Frontal cortex (tissue), 4 donors: ENCODE measurements at places on chromosomes 12 and 14. TPM values are rescaled to one million over a fixed set of nuclear protein-coding genes. Genes with fewer than 3 reads are reported as not detected.

- no peak for DNase-seq
Observed at GRCh38 chr14:64970041-64970440, 2.1 kb downstream of the RAB15 start.

DNA sequence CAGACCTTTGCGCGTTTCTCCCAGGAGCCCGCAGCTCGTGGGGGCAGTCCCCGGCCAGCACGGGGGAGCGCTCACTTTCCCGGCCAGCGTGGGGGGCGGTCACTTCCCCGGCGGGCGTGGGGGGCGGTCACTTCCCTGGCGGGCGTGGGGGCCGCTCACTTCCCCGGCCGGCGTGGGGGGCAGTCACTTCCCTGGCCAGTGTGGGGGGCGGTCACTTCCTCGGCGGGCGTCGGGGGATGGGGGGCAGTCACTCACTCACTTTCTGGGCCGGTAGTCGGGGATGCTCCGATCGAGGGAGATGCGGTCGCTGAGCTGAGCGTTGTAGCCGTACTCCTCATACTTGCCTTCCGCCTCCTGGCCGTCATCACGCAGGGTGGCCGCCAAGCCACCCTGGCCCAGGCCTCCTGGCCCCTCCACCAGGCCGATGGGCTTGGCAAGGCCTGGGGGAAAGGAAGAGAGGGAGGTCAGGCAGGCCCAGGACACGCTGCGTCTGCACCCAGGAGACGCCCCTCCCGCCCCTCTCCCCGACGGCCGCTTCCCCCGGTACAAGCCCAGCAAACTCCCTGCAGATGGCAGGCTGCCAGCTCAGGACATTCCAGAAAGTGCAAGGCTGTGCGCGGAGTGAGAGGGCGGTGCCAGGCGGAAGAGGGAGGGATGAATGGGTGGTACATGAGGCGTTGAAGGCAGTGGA lies 43.3 kb downstream of the GALNT9 start:
- no peak for DNase-seq

DNA sequence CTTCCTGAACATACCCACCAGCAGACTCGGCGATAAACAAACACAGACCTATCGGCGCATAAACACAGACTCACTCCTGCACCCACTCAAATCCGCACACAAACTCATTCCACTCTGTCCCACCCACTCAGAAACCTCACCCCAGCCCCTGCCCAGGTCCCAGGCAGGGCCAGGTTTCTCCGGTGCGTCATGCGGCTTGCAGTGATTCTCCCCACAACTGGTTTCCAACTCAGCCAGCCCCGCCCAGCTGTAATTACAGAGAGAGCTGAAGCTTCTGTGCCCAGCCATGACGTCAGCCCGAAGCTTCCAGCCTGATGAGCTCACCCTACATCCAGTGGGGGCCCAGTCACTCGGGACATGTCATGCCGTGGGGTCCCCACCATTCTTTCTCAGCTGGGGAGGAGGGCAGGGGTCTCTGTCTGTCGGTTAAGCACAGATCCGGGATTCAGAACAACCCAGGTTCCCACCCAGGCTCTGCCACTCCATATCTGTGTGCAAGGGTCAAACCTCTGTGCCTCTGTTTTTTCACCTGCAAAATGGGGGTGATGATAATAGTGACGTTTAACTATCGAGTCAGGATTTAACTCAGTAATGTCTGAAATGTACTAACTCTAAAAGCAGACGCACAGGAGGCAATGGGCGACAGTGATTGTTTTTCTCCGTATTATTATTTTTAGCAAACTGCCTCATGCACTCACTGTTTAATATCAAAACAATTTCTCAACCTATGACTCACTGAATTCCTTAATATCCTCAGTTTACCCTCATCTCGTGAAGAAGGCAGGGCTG lies 2.3 kb upstream of the HSPB8 start:
- DNase-seq, result peak; percentile 51

GRCh38 chr12:120455302-120455701 lies 9.1 kb downstream of the GATC start:
- no peak for DNase-seq

TMEM233 gene
- total RNA-seq, result under 0.01 TPM

GRCh38 chr14:29486132-29486531 lies 441.5 kb downstream of the PRKD1 start:
- no peak for DNase-seq

DNA sequence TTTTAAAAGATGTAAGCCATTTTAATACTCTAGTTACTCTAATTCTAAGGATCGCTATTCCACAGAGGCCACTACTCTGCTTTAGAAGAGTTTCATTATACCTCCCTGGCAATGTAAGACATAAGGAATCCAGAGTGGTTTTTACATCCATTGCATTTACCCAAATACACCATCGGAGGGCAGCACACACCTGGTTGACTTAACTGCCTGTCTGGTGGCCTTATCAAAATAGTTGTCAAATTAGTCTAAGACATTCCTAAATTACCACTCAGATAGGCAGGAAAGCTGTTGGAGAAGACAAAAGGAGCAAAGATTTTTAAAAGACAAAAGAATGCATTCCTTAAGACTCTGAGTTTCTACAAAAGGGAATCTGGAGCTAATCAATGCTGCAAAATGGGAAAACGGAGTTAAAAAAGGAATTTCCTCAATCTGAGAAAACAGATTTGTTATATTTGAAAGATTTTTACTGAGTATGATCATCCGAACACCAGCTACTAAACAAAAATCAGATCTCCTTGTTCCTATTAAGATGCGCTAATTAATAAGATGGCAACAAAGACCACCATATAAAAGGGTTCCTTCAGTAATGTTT lies 33.8 kb upstream of the FGD4 start:
- DNase-seq, result no peak

DNA sequence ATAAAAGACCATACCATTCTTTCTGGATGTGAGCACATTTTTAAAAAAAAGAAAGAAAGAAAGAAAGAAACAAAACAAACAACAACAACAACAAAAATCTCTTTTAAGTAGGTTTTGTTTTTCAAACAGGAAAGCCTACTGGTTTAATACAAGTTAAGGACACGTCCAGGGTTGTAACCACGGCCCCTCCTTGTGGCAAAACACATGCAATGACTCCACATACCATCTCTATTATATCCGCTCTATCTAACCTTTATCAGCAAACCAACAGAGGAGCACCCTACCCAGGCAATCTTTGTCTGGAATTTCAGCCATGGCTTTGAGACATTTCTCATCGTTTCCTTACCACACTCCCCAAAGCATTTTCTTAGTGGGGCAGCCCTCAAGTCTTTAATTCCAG lies 360.5 kb upstream of the TMPO start:
- no peak for DNase-seq

GRCh38 chr12:89980236-89980635 lies 271.6 kb upstream of the ATP2B1 start:
- no peak for DNase-seq

GRCh38 chr12:78157199-78157598 lies 326.5 kb downstream of the NAV3 start:
- no peak for DNase-seq

RHEBL1 gene
- 1.2 TPM for total RNA-seq

GRCh38 chr14:38254571-38255407 lies 1.1 kb downstream of the CLEC14A start:
- DNase-seq, result no peak

DNA sequence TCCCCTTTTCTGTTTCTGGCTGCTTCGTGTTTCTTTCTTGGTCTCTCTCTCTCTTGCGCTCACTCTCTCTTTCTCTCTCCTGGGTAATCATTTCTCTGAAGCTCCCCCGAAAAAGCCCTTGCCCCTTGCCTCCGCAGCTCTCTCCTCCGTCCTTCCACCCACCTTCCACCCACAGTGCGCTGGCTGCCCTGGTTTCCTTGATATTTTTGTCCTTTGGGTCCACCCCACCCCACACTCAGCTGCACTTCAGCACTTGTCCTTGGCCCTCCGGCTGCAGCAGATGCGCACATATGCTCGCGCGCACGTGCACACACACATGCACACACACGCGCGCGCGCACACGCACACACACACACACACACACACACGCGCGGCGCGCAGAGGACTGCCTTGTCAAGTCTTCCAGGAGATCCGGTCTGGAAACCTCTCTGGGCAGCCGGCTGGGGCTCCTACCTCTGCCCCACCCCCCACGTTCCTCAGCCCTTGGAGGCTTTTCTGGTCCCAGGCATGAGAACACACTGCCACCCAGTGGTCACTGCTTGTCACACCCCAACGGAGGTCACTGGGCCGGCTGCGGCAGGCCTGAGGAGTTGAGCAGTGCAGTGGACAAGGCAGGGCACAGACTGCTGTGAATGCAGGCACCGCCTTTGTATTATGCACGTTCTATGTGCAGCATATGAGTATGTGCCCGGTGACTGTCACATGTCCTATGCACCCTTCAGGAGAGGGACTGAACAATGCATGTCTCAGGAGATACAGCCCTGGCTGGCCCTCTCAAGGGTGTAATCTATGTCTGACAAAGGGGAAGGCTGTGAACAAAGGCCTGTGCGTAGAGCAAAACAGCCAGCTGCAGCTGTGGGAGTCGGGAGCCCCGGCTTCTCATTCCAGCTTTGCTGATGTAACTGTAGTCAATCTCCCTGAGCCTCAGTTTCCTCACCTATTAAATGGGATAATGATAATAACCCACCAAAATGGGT lies 6.5 kb downstream of the LAG3 start:
- DNase-seq, result peak; percentile 74

SLC24A4 gene
- total RNA-seq, result 0.41 TPM

DNA sequence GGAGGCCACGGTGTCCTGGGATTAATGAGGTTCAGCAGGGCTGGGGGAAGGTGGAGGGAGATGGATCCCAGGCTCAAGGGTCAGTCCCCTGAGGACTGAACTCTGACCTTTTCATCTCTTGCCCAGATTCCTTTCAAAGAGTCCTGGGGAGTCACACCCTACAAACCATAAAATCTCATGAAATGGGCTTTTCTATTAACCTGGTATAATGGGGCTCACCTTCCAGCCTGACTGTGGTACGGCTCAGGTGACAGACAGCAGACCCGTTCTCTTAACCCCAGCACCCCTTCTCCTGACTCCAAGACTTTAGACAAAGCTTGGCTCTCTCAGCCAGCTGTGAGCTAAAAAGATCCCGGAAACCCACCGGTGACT lies 268.2 kb downstream of the ADGRD1 start:
- DNase-seq, result no peak

GRCh38 chr12:28872654-28873268 lies 276.3 kb upstream of the FAR2 start:
- no peak for DNase-seq

GRCh38 chr12:57498132-57498502 lies 10.2 kb downstream of the MARS1 start:
- DNase-seq, result no peak

GRCh38 chr12:4086481-4086880 lies 187.1 kb upstream of the CCND2 start:
- DNase-seq, result no peak

- DNase-seq, result no peak
Observed at GRCh38 chr12:116717466-116718437, 20.1 kb downstream of the SPRING1 start.

DNA sequence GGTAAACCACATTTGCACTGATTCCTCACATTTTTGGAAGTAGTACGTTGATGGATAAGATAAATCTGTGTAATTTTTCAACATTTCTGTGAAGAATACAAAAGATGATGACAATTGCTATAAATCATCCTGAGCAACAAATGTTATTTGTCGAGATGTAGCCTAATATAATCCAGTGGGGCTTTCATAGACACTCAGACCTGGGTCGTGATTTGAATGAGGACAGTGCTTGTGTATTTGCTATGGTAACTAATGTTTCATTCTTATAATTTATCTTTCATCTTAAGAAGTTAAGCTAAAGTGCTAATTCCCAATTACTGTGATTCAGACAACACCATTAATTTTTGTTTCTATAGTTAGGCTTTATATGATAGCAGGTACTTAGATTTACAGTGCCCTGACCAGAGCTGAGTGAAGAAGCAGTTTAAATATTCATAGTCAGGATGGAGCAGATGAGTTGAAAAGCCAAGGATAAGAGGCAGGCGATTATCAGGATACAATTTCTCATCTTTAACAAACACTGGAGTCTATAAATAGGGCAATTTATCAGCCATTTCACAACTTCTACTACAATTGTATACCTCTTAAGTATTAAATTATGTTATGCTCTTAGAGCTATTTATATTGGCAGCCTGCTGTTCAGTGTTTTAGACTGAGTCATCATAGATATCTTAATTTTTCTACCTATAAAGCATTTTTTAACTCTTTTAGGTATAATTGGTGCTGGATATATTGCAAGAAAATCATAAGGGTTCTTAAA lies 359.9 kb downstream of the TRHDE start:
- DNase-seq, result no peak

PCBP2 gene
- total RNA-seq, result 157 TPM

- DNase-seq, result no peak
Observed at GRCh38 chr14:30118992-30119640, 191.5 kb upstream of the PRKD1 start.

- no peak for DNase-seq
Observed at GRCh38 chr12:4701395-4702190, 18.6 kb upstream of the GALNT8 start.

DNA sequence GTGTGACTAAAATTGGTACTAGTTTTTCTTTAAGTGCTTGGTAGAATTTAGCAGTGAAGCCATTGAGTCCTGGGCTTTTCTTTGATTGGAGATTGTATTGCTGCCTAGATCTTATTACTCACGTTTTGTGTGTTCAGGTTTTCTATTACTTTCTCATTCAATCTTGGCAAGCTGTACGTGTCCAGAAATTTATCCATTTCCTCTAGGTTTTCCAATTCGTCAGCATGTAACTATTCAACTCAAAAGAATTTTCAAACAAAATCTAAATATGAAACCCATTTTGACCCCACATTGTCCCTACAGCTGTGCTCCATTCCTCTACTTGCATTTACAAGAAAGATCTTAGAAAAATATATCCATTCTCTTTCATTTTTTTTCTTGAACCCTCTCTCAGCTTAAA lies 1613.4 kb upstream of the SEL1L start:
- no peak for DNase-seq

SLC38A4 gene
- total RNA-seq, result 0.41 TPM

- DNase-seq, result no peak
Observed at GRCh38 chr12:50129290-50129689, 17.3 kb downstream of the COX14 start.

GRCh38 chr12:112333019-112333418 lies 49.2 kb downstream of the HECTD4 start:
- no peak for DNase-seq

FAM186B gene
- total RNA-seq, result 0.41 TPM

NTF3 gene
- 2.9 TPM for total RNA-seq

DNA sequence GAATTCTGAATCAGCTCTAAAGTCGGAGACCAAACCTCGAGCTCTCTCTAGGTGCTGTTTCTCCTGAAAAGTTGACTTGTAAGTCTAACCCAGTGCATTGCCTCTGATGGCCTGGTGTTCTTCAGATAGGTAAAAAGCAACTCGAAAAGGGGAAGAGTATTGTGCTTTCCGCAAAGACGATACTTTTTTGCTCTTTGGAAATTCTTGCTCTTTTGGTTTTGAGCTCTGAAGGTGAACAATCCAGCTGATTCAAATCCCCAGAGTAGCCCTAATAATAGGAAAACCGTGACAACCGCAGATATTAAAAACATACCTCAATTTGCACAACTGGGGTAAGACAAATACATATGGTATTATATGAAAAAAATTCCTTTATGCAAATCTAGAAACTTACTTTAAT lies 447.4 kb downstream of the RAD51B start:
- DNase-seq, result no peak

AVPR1A gene
- total RNA-seq, result 14.3 TPM

GPR68 gene
- 4.9 TPM for total RNA-seq

- DNase-seq, result no peak
Observed at GRCh38 chr12:109920261-109920780, 20.2 kb downstream of the TCHP start.

GLT1D1 gene
- total RNA-seq, result 11.0 TPM

GRCh38 chr14:64232095-64232838 lies 61.9 kb downstream of the ESR2 start:
- DNase-seq, result no peak

GRCh38 chr14:100735271-100735670 lies 8.6 kb downstream of the DLK1 start:
- no peak for DNase-seq

RBP5 gene
- total RNA-seq, result not detected

TAS2R7 gene
- total RNA-seq, result 0.41 TPM

PPM1H gene
- 11.8 TPM for total RNA-seq
